ENCODE measurements at places on chromosomes 7 and 10.

GRCh38 chr10:132464256-132465192, 67.5 kb downstream of the PWWP2B start:
- DNase-seq = peak; percentile 25

GRCh38 chr7:129368389-129368986, 65.7 kb upstream of the STRIP2 start:
- no peak for DNase-seq

GRCh38 chr7:156400046-156400445, 240.5 kb upstream of the RNF32 start:
- DNase-seq = no peak

GRCh38 chr7:739455-739982, 12.4 kb upstream of the PRKAR1B start:
- DNase-seq = no peak

DNA sequence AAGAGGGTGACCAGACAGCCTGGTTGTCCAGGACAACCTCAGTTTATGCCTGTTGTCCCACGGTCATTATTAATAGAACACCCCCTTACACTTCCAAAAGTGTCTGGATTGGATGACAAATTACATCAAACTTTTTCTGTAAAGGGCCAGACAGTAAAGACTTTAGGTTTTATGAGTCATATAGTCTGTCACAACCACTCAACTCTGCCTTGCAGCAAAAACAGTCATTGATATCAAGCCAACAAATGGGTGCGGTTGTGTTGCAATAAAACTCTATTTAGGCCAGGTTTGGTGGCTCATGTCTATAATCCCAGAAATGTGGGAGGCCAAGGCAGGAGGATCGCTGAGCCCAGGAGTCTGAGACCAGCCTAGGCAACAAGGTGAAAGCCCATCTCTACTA, 66.7 kb upstream of the ATP6V0A4 start:
- no peak for DNase-seq

DNA sequence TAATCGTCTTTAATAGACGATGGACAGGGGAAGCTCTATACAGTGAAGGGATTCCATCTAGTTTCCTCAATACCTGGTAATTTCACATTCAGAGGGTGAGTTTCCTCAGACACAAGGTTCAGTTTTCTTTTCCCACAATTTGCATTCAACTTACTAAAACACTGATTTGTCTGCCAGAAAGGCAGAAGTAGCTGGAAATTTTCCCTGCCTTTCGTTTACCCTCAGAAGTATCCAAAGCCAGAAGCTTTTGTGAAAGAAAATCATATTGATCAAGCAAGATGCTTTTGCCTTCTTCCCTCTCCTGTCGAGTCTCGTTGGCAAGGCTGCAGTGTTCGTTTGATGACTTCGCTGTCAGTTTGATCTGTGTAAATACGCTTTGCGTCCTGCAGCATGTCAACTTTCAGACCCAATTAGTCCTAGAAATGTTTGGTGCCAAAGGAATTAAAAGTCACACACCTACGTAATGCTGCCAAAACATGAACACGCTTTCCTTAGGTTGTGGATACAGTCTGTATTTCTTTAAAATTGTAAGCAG, 631.9 kb upstream of the FOXK1 start:
- DNase-seq = no peak

DNA sequence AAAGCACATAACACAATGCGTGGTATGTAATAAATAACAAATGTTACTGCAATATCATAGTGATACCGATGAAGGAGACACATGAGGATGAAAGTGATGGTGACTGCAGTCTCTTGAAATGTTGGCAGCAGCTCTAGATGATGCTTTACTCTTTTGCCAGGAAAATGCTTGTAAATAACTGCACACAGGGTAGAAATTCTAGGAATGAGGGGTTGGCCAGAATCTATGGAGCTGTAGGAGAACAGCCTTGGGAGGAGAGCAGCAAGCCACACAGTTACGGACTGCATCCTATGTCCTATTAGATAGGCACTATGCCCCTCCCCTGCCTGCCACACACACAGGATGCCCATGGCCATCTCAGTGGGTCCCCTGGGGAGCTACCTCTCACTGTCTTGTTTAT, 97.6 kb upstream of the GSDME start:
- no peak for DNase-seq

GRCh38 chr7:104207348-104207730, 474 bp downstream of the ORC5 start:
- no peak for DNase-seq

DNA sequence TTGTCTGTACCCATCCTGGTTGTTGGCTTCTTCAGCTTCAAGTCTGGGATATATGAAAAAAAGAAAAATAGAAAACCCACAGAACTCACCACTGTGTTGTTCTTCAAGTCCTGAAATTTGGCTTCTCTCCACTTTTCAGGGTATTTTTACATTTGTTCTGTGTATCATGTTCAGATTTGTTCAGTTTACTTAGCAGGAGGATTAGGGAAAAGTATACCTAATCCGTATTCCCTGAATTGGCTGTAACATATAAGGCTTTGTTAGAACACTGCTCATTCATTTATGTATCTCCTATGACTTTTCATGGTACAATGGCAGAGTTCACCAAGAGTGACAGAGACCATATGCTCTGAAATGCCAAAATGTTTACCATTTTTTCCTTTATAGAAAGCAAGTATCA, 146.9 kb downstream of the PTN start:
- DNase-seq = no peak

GRCh38 chr7:55046582-55047342, 27.9 kb downstream of the EGFR start:
- no peak for DNase-seq

- no peak for DNase-seq
Measured at GRCh38 chr10:55793024-55793423, 568.0 kb downstream of the ZWINT start.

- DNase-seq = no peak
Measured at GRCh38 chr7:74040101-74040790, 12.3 kb downstream of the ELN start.

DNA sequence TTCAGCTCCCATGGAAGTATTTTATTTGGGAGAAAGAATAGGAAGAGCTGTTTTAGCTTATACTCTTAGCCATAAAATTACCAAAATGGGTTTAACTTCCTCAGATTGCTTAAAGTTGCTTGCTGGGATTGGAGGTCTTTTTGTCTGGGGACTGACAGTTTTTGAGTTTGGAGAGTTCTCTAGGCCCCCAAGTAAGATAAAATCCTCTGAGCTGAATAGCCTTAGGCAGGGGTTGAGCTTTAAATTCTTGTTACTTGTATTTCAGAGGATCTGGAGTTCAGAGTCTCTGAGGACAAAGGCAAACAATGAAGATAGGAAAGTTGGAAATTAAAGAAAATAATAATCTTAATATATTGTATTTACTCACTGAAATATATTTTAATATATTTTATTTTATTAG, 294.4 kb upstream of the DKK1 start:
- no peak for DNase-seq

- DNase-seq = no peak
Measured at GRCh38 chr10:132668048-132668394, 117.9 kb downstream of the NKX6-2 start.

DNA sequence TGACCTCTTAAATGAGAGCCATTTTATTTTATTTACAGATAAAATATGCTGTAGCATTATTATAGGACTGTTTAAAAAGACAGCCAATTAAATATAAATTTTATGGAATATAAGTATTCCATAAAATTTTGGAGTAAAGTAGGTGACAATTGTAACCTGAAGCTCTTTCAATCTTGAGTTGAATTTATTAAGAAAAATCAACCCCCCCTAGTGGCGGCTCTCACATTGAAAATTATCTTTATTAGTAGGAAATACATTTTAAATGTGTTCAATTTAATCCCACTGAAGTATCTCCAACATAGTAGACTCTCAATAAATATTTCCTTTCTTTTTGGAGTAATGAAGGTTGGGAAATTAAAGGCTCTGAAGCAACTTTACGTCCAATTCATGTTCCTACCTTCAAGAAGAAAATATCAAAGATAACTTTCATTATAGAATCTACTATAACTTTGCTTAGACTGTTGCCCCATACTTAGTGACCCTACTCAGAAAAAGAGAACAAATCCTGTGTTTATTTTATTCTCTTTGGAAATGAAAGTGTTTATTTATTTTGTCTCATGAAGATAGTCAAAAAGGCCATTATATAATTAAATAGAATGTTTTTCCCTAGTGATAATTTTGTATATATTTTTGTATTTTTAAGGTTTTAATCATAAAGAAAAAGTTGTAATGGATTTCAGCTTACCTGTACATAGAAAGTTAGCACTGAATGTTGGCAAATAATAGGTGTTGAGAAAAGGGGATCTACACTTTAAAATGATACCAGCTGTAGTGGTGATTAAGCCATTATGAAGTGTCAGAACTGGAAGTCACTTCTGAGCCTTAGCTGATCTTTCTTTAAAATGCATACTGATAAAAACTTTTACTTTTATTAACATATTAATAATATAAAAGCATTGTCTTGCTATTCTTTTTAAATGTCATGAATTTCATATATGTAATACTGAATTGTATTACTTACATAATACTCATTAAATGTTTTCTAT, 3.3 kb downstream of the AHR start:
- DNase-seq = no peak

GRCh38 chr7:142425281-142425680, 167.4 kb upstream of the PRSS58 start:
- no peak for DNase-seq

GRCh38 chr7:128410451-128410753, 620 bp upstream of the IMPDH1 start:
- DNase-seq = no peak

DNA sequence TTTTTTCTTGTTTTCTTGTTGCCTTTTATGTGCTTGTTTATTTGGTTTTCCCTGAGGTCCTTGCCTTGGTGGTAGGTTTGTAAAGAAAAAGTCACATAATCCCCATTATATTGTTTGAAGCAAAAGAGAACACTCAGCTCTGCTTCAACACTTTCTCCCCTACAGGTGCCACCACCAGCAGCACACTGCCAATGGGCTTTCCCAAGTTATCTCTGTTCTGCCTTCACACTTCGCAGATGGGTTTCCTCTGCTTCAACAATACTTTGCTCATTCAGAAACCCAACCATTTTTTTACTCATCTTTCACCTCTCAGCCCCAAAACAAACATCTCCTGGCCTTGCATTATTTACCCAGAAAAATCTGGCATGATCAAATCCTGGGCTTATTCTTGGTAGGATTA, 375.1 kb upstream of the TEX47 start:
- no peak for DNase-seq

GRCh38 chr10:124375691-124376090, 43.0 kb downstream of the OAT start:
- no peak for DNase-seq

- DNase-seq = no peak
Measured at GRCh38 chr10:90800232-90800796, 57.5 kb downstream of the HTR7 start.

DNA sequence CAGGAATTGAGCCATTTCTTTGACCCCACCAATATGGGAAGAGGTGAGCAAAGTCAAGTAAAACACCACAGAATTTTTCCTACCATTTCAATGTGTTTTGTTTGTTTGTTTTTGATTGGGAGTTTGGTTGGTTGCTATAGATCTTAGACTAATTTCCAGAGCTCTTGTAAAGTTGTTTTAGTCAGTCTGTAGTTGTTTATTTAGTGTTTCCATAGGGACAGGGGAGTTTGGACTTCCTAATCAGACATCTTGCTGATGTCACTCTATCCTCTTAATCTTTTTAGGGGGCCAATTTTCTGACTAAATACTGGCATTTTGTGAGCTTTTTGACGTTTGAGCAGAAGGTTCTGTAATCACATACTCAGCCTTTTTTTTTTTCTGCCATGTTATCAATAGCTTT, 266.9 kb downstream of the ABCA13 start:
- no peak for DNase-seq

Data from C1 segment of cervical spinal cord (tissue), 14 donors.